Endothelial cell (in vitro differentiated cells): ENCODE measurements at places on chromosomes 7 and 10. TPM values are rescaled to one million over a fixed set of nuclear protein-coding genes. Genes with fewer than 3 reads are reported as not detected.
A peak's percentile ranks its signal among the peaks of the same experiment; 100 is the strongest.

DNA sequence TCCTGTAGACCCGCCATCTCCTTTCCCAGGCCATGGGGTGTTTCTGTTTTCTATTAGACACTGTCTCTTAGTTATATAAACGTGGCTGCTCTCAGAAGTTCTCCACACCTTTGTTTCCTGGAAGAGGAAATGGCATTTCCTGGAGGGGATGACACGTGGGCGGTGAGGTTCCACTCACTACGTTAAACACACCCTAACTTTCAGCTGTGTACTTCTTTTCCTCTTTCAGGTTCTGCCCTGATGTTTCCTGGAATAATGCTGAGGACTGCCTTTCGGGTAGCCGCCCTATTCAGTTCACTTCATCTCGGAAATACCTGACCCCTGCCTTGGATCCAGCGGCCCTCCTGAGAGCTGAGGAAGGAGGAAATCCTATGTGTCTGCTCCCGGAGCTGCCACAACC, 3.4 kb upstream of the PRKCQ start:
- DNase-seq, result peak; percentile 12
- H3K4me3 ChIP-seq, result no peak overlapping the region
- no peaks in the 10 kb centered on the region for H3K36me3 ChIP-seq
- peaks cover 44% of the 10 kb centered on the region for H3K4me1 ChIP-seq

The CHN2 gene
- 3.4 TPM for total RNA-seq

GRCh38 chr10:29835055-29835454, 200.3 kb upstream of the SVIL start:
- H3K4me3 ChIP-seq, result no peak overlapping the region
- H3K27me3 ChIP-seq, result peaks cover 2% of the 10 kb centered on the region
- no peak overlapping the region for H3K27ac ChIP-seq
- peaks cover 38% of the 10 kb centered on the region for H3K36me3 ChIP-seq
- no peak for DNase-seq

The ACBD7 gene
- total RNA-seq, result 0.33 TPM

The ACTL6B gene
- not detected for total RNA-seq

GRCh38 chr10:98013122-98013521, 17.3 kb downstream of the CRTAC1 start:
- no peak overlapping the region for H3K27ac ChIP-seq
- H3K27me3 ChIP-seq, result peaks cover 7% of the 10 kb centered on the region
- H3K4me1 ChIP-seq, result peaks cover 2% of the 10 kb centered on the region
- no peaks in the 10 kb centered on the region for H3K36me3 ChIP-seq
- H3K4me3 ChIP-seq, result no peak overlapping the region

DNA sequence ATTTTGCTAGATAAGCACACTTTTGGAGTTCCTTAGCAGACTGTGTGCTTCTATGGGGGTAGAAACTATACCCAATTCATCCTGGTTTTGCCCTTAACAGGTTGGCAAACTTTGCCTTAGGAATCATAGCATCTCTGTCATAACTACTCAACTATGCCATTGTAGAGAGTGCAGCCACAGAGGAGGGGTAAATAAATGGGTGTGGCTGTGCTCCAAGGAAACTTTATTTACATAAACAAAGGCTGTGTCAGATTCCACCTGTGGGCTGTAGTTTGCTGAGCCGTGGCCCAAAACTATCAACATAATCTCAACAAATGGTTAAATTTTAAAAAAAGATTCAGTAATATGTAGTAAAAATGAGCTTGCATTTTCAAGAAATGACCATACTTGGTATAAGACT, 51.6 kb upstream of the LAMB1 start:
- H3K27ac ChIP-seq, result no peak overlapping the region
- no peaks in the 10 kb centered on the region for H3K36me3 ChIP-seq
- no peak for DNase-seq
- H3K4me3 ChIP-seq, result no peak overlapping the region
- H3K4me1 ChIP-seq, result peaks cover 11% of the 10 kb centered on the region
- H3K27me3 ChIP-seq, result no peaks in the 10 kb centered on the region

GRCh38 chr7:28520074-28521015, 108.0 kb downstream of the CREB5 start:
- H3K27ac ChIP-seq, result no peak overlapping the region
- no peak overlapping the region for H3K4me3 ChIP-seq
- H3K36me3 ChIP-seq, result no peaks in the 10 kb centered on the region
- peaks cover 7% of the 10 kb centered on the region for H3K4me1 ChIP-seq
- no peaks in the 10 kb centered on the region for H3K27me3 ChIP-seq

- H3K27me3 ChIP-seq, result peaks cover 3% of the 10 kb centered on the region
- no peaks in the 10 kb centered on the region for H3K4me1 ChIP-seq
- H3K27ac ChIP-seq, result no peak overlapping the region
- no peak overlapping the region for H3K4me3 ChIP-seq
Measured at GRCh38 chr10:29392376-29393021, 103.6 kb downstream of the LYZL1 start.

The SFRP4 gene
- not detected for total RNA-seq

DNA sequence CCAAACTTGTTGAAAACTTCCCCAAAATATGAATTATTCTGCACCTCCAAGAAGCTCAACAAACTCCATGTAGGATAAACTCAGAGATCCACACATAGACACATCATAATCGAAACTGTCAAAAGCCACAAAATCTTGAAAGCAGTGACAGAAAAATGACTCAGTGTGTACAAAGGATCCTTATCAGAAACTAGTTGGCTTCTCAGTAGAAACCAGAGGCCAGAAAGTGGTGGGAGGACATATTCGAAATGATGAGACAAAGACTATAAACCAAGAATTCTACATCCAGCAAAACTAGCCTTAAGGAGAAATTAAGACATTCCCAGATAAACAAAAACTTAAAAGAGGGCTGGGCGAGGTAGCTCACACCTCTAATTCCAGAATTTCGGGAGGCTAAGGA, 38.5 kb downstream of the MCMBP start:
- H3K36me3 ChIP-seq, result peaks cover 48% of the 10 kb centered on the region
- no peak for DNase-seq

DNA sequence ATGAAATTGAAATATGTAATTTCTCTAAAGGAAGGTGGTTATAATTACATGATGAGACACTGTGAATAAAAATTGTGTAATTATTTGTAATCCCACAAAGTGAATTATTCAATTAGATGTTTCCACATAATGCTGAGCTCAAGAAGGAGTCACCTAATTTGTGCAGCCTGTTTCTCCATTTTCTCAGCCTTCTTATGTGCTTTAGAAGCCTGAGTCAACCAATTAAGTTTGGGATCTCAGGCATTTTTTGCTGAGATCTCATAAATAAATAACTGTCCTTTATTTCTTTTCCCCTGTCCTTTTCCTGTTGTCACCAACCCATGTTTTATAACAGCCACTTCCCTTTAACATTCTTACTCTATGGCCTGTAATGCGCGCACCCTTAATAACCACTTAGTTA, 506.5 kb upstream of the SEMA3D start:
- no peaks in the 10 kb centered on the region for H3K27me3 ChIP-seq
- H3K27ac ChIP-seq, result no peak overlapping the region
- no peak overlapping the region for H3K4me3 ChIP-seq

DNA sequence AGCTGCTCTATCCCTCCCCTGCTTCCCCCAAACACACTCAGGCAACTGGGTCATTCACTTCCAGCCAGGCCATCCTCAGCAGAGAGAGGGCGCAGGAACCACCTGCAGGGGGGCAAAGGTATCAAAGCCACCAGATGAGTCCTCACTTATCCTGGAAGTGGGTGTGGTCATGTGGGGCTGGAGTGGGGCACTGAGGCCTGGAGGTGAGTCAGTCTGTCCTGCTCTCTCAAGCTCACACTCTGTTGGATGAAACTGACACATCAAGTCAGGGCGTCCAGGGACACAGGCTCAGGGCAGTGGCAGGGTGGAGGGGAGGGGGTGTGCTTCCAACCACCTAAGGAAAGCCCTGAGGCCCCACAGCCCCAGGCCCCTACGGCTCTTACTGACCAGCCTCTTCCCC, 8.0 kb upstream of the ELFN1 start:
- DNase-seq, result no peak
- peaks cover 8% of the 10 kb centered on the region for H3K27me3 ChIP-seq
- no peak overlapping the region for H3K27ac ChIP-seq
- no peaks in the 10 kb centered on the region for H3K36me3 ChIP-seq

- H3K27me3 ChIP-seq, result no peaks in the 10 kb centered on the region
- H3K27ac ChIP-seq, result no peak overlapping the region
- DNase-seq, result no peak
Measured at GRCh38 chr10:103921750-103922195, 3.8 kb upstream of the STN1 start.

The NACAD gene
- total RNA-seq, result 3.5 TPM

DNA sequence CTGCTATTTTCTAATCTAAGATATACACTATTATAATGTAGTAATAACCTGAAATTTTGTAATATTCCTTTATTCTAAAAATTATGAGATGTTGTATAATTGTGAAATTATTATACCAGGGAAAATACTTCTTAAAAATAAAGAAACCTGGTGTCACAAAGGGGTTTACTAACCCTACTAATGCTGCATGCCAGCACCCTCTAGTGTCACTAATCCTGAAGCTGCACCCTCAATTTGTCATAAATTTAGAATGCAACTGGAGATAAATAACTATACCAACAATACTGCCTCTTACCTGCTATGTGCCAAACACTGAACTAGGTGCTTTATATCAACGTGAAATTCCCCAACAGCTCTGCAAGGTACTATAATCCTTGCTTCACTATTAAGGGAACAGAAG, 30.8 kb downstream of the TM9SF3 start:
- H3K4me1 ChIP-seq, result no peaks in the 10 kb centered on the region
- no peaks in the 10 kb centered on the region for H3K27me3 ChIP-seq
- H3K4me3 ChIP-seq, result no peak overlapping the region
- H3K36me3 ChIP-seq, result peaks cover 4% of the 10 kb centered on the region

DNA sequence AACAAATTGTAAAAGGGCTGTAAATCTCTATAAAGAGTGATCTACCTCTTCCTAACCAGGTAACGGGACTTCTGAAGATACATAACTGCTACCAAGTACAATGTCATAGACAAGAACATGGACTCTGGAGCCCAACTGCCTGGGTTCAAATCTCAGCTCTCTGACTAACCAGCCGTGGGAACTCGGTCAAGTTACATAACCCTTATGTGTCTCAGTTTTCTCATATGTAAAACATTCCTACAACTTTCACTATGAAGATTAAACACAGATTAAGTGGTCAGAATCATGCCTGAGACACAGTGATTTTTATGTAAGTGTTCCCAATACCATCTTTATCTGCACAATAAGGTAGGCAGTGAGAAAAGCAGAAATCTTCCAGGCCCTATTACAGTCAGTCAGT, 52.6 kb downstream of the ITGB1 start:
- peaks cover 2% of the 10 kb centered on the region for H3K27me3 ChIP-seq
- no peaks in the 10 kb centered on the region for H3K4me1 ChIP-seq
- no peak overlapping the region for H3K4me3 ChIP-seq
- no peak for DNase-seq
- no peak overlapping the region for H3K27ac ChIP-seq

The CYP2C19 gene
- not detected for total RNA-seq

DNA sequence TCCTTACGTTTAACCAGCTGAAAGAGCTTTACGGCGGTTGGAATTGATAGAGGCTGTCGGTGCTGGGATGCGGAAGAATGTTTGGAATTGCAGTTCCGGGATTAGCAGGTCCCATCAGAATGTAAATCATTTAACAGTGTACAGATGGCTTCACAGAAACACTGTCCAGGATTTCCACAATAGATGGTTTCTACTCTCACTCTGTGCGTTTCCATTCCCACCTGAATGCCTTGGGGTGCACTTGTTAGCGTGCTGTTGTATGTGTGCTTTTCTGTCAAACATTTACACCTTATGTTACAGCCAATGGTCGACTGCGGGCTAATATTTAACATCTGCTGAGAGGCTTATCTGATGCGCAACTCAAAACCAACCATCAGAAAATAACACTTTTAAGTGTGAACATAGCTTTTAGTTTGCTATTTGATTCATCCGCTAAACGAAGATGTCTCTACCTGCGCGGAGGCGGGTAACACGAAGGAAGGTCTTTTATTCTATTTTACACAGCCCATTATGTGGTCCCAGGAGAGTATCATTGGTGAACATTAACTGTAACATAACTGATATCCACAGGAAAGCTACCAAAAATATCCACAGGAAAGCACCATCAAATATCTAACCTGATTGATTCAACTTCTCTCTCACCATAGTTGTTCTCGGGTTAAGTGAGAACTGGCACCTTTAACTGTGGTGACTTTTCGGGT, 179.0 kb downstream of the PRPF18 start:
- H3K36me3 ChIP-seq, result peaks cover 13% of the 10 kb centered on the region
- no peak overlapping the region for H3K27ac ChIP-seq
- peaks cover 3% of the 10 kb centered on the region for H3K4me1 ChIP-seq
- DNase-seq, result no peak
- H3K27me3 ChIP-seq, result peaks cover 2% of the 10 kb centered on the region

DNA sequence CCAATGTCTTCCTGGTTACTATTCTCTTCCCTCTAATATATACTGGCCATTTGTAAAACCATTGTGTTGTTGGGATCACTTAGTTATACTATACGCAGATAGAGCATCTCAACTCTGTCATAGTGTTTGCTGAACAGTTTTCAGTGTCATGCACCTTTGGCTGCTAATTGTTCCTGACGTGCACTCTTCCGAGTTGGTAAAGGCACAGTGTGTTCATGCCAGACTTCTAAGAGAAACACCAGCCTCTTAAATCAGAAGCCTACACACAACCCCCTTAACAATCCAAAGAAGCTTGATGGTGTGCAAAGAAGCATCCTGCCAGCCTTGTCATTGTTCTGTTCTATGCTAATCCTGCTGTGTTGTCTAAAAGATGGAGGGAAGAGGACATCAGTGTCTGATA, 131.1 kb downstream of the MAPK8 start:
- no peak overlapping the region for H3K27ac ChIP-seq
- H3K4me1 ChIP-seq, result peaks cover 17% of the 10 kb centered on the region
- no peaks in the 10 kb centered on the region for H3K27me3 ChIP-seq
- H3K4me3 ChIP-seq, result no peak overlapping the region
- no peak for DNase-seq

- H3K36me3 ChIP-seq, result no peaks in the 10 kb centered on the region
- no peaks in the 10 kb centered on the region for H3K27me3 ChIP-seq
- no peak for DNase-seq
Measured at GRCh38 chr7:39428221-39428620, 138.0 kb upstream of the YAE1 start.

The ACSM6 gene
- total RNA-seq, result not detected

DNA sequence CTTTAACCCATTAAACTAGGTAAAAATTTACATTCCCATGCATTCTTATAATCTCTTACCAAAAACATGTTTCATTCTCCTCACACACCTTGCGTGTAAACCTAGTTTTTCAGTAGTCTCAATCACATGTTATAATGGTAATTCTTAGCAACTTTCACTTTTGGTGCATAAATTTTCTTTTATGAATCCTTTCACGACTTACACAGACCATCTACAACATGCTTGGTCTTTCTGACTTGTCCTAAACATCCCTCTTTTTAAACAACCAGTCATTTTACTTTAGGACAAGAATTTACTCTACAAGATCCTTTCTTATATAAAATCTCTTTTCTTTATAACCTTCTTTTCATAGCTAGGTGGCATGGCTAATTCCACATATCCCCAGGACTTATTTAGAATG, 25.8 kb downstream of the FBXL13 start:
- no peak overlapping the region for H3K27ac ChIP-seq
- no peak for DNase-seq
- no peak overlapping the region for H3K4me3 ChIP-seq
- no peaks in the 10 kb centered on the region for H3K4me1 ChIP-seq

The MGAM2 gene
- total RNA-seq, result 0.15 TPM

GRCh38 chr10:3173171-3173878, 743 bp upstream of the PITRM1 start:
- H3K27me3 ChIP-seq, result peaks cover 4% of the 10 kb centered on the region
- H3K4me1 ChIP-seq, result peaks cover 6% of the 10 kb centered on the region
- H3K27ac ChIP-seq, result no peak overlapping the region
- H3K4me3 ChIP-seq, result peak overlapping the region; percentile 86
- H3K36me3 ChIP-seq, result peaks cover 12% of the 10 kb centered on the region

The HABP2 gene
- not detected for total RNA-seq
